ENCODE measurements at places on chromosomes 11 and 22. TPM values are rescaled to one million over a fixed set of nuclear protein-coding genes. Genes with fewer than 3 reads are reported as not detected.

- no peaks in the 10 kb centered on the region for H3K27me3 ChIP-seq
- H3K4me1 ChIP-seq = peaks cover 16% of the 10 kb centered on the region
- no peaks in the 10 kb centered on the region for H3K36me3 ChIP-seq
Observed at GRCh38 chr22:48395201-48395600, 1432.5 kb downstream of the BRD1 start.

DNA sequence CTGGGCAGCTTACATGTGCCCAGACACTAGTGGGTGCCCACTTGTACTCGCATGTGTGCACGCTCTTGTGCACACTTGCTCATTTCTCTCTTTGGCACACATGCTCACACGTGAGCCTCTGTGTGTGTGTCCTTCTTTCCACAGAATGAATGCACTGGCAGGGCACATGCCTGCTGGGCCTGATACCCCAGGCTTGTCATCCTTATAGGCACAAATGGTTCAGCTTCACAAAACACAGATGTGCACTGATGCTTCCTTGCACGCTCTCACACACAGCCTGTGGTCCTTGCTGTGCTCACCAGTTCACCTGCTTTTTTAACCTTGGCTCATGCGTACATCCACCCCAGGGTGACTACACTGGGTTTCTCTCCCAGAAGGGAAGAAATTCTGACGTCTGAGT lies 174.8 kb downstream of the BUD13 start:
- peaks cover 8% of the 10 kb centered on the region for H3K4me1 ChIP-seq
- no peaks in the 10 kb centered on the region for H3K36me3 ChIP-seq

GRCh38 chr22:17964643-17965042 lies 59.7 kb downstream of the MICAL3 start:
- peak overlapping the region; percentile 94 for H3K27ac ChIP-seq
- DNase-seq = no peak
- 0 out of 2 replicates have a peak, but pooled peaks cover 3% of the 10 kb centered on the region for H3K36me3 ChIP-seq
- no peaks in the 10 kb centered on the region for H3K27me3 ChIP-seq
- H3K4me3 ChIP-seq = no peak overlapping the region

GRCh38 chr11:69380921-69381581 lies 87.1 kb downstream of the MYEOV start:
- no peak for DNase-seq
- H3K27ac ChIP-seq = no peak overlapping the region
- H3K36me3 ChIP-seq = no peaks in the 10 kb centered on the region
- no peak overlapping the region for H3K4me3 ChIP-seq

GRCh38 chr11:10969387-10969786 lies 111.5 kb upstream of the ZBED5 start:
- H3K4me1 ChIP-seq = no peaks in the 10 kb centered on the region
- H3K27ac ChIP-seq = no peak overlapping the region
- DNase-seq = no peak

GRCh38 chr11:25587496-25587895 lies 744.4 kb upstream of the ANO3 start:
- no peak for DNase-seq
- no peak overlapping the region for H3K27ac ChIP-seq
- H3K4me1 ChIP-seq = peaks cover 31% of the 10 kb centered on the region
- H3K27me3 ChIP-seq = no peaks in the 10 kb centered on the region
- peaks cover 23% of the 10 kb centered on the region for H3K36me3 ChIP-seq

DNA sequence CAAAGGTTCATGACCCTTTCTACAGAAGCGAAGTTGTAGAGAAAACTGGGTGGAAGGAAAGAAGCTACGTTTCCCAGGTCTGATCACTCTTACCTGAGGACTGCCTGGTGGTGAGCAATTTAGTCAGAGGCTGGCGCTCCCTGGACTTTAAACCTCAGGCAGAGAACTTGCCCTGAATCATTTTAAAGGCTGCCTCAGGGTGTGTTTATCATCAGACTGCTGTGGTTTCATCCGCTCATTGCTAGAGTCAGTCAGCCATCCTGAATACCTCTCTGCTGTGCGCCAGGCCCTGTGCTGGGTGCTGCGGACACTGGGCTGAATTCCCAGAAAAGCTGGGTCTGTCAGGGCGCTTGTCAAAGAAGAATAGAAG lies 2.7 kb downstream of the DTX4 start:
- DNase-seq = no peak
- H3K27ac ChIP-seq = no peak overlapping the region
- H3K36me3 ChIP-seq = peaks cover 27% of the 10 kb centered on the region
- peaks cover 42% of the 10 kb centered on the region for H3K4me1 ChIP-seq

Gene LRP4
- 27.6 TPM for total RNA-seq

Gene KCNA4
- not detected for total RNA-seq
